ENCODE measurements at places on chromosomes 5 and 9.

DNA sequence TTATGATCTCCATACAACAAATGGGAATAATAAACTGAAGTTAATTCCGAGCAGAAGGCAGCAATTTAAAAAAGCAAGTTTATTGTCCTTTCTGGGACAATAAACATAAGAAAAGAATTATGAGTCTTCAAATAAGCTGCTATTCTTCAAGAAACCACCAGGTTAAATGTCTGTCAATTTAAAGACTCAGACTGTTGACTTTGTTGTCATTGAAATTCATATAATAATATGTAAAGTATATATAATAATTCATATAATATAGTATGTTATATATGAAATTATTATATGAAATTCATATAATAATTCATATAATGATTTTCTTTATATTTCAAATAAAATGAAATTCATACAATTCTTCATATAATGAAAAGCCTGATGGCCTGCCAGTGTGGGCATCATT lies 497.5 kb upstream of the RGMB start:
- DNase-seq, result no peak

DNA sequence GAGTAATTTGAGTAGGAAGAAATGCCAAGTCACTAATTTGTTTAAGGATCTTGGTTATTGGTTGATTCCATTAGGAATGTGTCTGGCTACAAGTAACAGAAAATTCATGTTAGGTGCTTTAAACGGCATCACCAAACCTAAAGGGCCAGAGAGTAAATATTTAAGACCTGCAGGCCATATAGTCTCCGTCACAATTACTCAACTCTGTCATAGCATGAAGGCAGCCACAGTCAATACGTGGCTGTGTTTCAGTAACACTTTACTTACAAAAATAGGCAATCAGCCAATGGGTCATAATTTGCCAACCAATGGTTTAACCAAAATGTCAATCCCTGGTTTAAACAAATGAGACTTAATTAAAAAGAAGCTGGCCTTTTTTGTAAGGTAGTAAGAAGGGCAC lies 98.5 kb downstream of the ARL15 start:
- DNase-seq, result no peak

DNA sequence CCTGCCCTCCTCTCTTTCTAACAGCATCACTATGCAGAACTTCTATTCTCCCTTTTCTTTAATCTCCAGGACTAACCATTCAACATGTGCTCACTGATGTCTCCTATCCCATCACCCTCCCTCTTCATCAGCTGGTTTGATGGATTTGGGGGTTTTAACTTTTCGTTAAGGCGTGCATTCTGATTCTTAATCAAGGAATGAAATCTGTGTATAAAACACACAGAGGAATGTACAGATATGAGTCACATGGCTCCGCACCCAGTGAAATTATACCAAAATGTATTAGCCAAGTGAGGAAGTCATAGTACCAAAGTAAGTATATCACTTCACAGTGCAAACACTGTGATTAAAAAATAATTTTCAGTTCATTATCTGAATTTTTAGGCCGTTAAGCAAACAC lies 35.2 kb downstream of the MARCHF11 start:
- no peak for DNase-seq

GRCh38 chr5:159106569-159107282 lies 7.0 kb upstream of the EBF1 start:
- peak; percentile 80 for DNase-seq

DNA sequence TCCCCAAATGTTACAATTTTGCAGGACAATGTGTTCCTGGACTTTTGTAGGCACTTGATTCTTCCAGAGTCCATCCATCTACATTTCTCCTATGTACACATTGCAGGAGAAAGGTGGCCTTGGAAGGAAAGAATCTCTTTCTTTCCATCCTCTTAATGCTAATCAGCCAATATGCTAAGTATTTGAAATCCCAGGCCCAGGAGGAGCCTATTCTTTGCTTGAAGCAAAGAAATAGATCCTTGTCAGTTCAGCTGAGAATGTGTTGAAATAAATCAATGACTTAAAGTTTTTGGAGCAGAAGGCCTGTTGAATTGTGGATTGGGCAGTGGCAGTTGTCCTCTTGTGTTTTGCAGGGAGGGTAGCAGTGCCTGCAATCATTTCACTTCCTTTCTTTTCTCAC lies 113.3 kb downstream of the PTTG1 start:
- no peak for DNase-seq

- no peak for DNase-seq
Measured at GRCh38 chr5:171525085-171525484, 105.6 kb downstream of the FGF18 start.

DNA sequence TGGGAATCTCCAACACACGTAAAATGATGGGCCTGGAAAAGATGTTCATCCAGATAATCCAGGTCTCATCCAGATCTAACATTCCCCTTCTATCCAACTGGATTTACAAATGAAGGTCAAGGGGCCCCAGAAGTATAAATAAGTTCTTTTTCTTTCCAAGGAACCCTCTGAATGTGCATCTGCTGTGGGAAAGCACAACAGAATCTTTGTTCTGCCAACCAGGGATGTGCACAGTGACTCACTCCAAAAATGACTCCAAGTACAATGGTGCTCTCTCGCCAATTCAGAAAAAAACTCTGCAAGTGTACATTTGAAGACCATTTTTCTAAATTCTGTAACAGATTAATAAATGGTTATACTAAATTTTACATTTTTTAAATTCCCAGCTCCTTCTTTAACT lies 12.4 kb downstream of the RAPGEF6 start:
- DNase-seq, result peak; percentile 30

GRCh38 chr5:5221724-5222123 lies 81.6 kb downstream of the ADAMTS16 start:
- peak; percentile 18 for DNase-seq

- peak; percentile 98 for DNase-seq
Measured at GRCh38 chr5:139482050-139482889, at the start of gene STING1. STING1 (minus strand) TSS chr5:139482758; CDS start chr5:139481704, 1,054 bp downstream.

- DNase-seq, result no peak
Measured at GRCh38 chr5:601771-602465, 10.2 kb upstream of the CEP72 start.

- DNase-seq, result no peak
Measured at GRCh38 chr9:120197605-120198004, 382.4 kb downstream of the CDK5RAP2 start.

- no peak for DNase-seq
Measured at GRCh38 chr9:115976781-115977180, 176.8 kb upstream of the PAPPA start.
